ENCODE measurements at places on chromosomes 13 and 19.

DNA sequence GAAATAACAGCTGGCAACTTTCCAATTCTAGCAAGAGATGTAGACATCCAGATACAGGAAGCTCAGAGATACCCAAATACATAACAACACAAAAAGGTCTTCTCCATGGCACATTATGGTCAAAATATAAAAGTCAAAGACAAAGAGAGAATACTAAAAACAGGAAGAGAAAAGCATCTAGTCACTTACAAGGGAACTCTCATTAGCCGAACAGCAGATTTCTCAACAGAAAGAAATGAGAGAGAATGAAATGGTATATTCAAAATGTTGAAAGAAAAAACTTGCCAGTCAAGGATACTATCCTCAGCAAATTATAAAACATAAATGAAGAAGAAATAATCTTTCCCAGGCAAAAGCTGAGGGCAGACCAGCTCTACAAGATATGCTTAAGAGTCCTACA is 12.4 kb downstream of the ZNF780A start:
- no peak for DNase-seq

DNA sequence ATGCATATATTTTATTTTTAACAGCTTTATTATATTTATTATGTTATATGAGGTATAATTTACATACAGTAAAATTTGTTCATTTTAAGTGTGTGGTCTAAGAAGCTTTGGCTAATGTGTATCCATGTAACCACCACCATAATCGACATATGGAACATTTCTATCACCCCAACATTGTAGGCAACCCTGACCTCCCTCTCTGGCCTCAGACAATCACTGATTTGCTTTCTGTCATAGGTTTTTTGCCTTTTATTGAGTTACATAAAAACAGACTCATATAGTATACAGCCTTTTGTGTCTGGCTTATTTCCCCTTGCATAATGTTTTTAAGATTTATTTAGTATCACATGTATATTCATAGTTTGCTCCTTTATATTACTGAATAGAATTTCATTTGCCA is 90.7 kb upstream of the KL start:
- DNase-seq, result no peak

GRCh38 chr19:29031216-29031615 is 181.7 kb downstream of the UQCRFS1 start:
- DNase-seq, result no peak

DNA sequence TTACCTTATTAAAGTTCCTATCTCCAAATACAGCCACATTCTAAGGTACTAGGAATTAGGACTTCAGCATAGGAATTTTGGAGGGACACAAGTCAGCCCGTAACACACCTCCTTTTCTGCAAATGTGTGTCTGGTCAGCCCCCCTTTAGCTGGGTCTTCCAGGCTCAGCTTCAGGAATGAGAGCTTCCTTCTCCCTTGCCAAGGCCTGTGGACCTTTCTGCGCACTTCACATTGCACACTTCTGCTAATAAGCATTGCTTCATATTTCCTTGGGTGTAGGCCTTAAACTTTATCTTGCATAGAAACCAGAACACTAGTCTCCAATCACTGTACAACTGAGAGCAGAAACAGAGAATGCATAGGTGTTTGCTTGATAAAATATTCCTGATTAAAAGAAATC is 4.5 kb upstream of the STK24 start:
- no peak for DNase-seq

GRCh38 chr13:70604448-70604847 is 496.2 kb upstream of the KLHL1 start:
- DNase-seq, result no peak

DNA sequence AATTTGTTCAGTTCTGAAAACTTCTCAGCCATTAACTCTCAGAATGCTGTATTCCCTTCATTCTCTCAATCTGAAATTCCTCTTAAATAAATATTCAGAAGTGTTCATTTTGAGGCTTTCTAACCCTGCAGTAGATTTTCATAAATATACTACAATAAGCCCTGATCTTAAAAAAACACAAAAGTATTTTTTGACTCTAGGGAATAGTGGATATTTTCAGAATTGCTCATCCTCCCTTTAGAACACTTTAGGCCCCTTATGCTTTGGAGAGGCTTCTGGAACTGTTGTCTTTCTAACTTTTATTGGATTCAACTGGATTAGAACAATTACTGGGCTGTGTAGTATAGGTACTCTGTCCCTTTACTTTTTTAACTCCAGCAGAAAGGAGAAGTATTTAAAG is 1662.6 kb upstream of the MIR17HG start:
- DNase-seq, result no peak

- DNase-seq, result no peak
Observed at GRCh38 chr13:34452831-34453230, 489.2 kb upstream of the NBEA start.

GRCh38 chr19:15259907-15260306 is 27.7 kb upstream of the EPHX3 start:
- DNase-seq, result no peak

- no peak for DNase-seq
Observed at GRCh38 chr13:19607523-19608078, 25.9 kb upstream of the MPHOSPH8 start.

DNA sequence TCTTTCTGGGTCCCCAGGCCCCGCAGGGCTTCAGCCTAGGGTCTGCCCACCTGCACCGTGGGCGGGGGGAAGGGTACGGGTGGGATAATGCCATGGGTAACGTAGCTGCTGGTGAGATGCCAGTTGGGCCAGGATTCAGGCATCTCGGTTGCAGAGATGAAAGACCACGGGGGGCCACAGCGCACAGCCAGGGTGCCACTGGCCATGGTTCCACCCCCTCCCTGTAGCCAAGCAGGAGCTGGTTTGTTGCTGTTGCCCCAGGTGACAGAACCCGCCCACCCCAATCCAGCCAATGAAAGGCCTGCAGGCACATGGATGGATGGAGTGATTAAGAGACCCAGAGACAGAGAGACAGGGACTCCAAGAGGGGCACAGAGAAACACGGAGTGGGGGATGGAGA is 1.0 kb upstream of the CGB7 start:
- DNase-seq, result no peak
